ENCODE measurements at places on chromosomes 6 and 20.
A peak's percentile ranks its signal among the peaks of the same experiment; 100 is the strongest.

- DNase-seq: no peak
These were observed 26.1 kb upstream of the CDH22 start for GRCh38 chr20:46334303-46334904.

- DNase-seq: no peak
These were observed 19.3 kb downstream of the SULF2 start for GRCh38 chr20:47765691-47766594.

DNA sequence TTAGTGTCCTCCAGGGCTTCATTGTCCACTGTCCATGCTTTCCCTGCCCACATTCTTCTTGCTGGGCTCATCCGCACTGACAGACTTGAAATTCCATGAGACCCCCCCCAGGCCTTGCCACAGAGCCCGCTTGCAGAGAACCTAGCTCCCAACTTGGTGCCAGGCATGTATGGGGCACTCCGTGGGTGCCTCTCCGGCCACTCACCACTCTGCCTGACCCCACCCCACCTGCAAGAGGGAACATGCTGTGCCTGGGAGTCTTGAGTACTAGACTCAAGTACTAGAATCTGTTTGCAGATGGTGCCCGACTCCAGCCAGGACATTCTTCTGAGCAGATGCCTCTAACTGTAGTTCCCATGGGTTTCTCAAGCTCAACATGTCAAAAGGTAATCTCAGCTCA lies 47.9 kb downstream of the TRERF1 start:
- no peak for DNase-seq

DNA sequence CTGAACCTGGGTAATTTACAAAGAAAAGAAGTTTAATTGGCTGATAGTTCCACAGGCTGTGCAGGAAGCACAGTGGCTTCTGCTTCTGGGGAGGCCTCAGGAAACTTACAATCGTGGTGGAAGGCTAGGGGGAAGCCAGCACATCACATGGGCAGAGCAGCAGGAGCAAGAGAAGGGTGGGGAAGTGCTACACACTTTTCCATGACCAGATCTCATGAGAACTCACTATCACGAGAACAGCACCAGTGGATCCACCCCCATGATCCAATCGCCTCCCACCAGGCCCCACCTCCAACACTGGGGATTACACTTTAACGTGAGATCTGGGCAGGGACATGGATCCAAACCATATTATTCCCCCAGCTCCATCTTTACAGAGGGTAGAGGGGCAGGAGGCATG lies 166.4 kb downstream of the NFATC2 start:
- no peak for DNase-seq

GRCh38 chr6:85406641-85407075 lies 43.2 kb upstream of the NT5E start:
- no peak for DNase-seq

DNA sequence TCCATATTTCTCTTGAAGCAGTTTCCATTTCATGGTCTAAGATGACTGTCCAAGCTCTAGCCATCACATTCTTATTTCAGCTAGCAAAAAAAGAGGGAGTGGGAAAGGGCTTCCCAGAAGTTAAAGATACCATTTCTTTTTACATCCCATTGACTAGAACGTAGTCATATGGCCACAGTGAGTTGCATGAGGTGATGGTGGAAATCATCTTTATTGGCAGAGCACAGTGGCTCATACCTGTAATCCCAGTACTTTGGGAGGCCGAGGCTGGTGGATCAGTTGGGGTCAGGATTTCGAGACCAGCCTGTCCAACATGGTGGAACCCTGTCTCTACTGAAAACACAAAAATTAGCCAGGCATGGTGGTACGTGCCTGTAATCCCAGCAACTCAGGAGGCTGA lies 99.6 kb downstream of the ISM1 start:
- peak; percentile 8 for DNase-seq

Measured in activated CD4-positive, alpha-beta T cell treated with anti-CD3 and anti-CD28 coated beads, Interleukin-2, amount 10 ng/mL, durations not matched to agents 24 days and 14 days (primary cell).